ENCODE measurements at places on chromosomes 2 and 18. TPM values are rescaled to one million over a fixed set of nuclear protein-coding genes. Genes with fewer than 3 reads are reported as not detected.

CD302 gene
- polyA plus RNA-seq, result 44.1 TPM

EML6 gene
- 10.9 TPM for polyA plus RNA-seq

ASIC4 gene
- 16.3 TPM for polyA plus RNA-seq

VSNL1 gene
- polyA plus RNA-seq, result 13.0 TPM

CHRNG gene
- not detected for polyA plus RNA-seq

SLC5A7 gene
- 0.51 TPM for polyA plus RNA-seq

RPRM gene
- 1.4 TPM for polyA plus RNA-seq

MDH1B gene
- polyA plus RNA-seq, result 1.5 TPM

MERTK gene
- polyA plus RNA-seq, result 95.2 TPM

OXER1 gene
- 11.2 TPM for polyA plus RNA-seq

GRB14 gene
- 152 TPM for polyA plus RNA-seq

TRABD2A gene
- polyA plus RNA-seq, result 0.29 TPM

DNA sequence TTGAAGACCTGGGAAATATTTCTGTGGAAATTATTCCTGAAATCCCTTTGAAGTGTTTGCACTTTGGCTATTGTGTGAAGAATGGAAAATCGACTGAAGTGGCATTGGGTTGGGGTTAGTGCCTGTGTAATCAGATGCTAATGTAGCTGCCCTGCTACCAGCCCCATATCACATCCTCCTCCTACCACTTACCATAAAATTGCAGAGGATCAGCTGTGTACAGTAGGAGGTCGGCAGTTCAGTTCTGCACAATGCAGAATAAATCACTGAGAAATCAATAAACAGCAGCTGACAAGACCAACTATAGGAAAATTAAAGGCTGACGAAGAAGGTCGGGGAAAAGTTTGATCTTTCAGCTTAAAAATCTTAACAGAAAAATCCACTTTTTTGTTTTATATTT lies 440.9 kb downstream of the PTPRM start:
- no peak for DNase-seq

DNA sequence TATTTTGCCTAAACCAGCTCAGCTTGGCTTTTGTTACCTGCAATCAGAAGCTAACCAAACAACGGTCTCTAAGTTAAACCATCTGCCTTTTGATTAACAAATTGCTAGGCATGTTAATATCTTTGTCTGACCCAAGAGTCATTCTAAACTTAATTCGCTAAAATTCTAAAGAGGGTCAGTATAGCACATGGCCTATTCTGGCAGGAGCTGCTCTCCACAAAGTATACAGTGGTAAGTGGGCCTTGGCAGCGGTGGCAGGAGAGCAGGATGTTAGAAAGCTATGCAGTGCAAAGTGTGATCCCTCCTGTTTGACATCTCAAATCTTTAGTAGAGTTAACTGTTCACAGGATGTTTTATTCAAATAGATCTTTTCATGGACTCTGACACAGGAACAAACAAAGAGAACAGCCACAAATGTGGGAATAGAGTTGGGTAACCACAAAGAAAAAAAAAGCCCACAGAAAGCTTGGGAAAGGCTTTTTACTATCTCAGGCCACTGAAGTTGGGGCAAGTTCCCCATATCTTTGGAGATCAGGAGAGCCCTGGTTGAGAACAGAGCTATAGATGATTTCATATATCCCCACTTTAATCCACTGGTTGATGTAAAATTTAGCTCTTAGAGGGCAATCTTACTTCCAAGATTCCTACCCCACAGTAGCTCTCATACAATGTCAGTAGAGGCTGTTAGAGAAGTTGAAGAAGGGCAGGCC lies 10.6 kb downstream of the CFAP210 start:
- no peak for DNase-seq

DNA sequence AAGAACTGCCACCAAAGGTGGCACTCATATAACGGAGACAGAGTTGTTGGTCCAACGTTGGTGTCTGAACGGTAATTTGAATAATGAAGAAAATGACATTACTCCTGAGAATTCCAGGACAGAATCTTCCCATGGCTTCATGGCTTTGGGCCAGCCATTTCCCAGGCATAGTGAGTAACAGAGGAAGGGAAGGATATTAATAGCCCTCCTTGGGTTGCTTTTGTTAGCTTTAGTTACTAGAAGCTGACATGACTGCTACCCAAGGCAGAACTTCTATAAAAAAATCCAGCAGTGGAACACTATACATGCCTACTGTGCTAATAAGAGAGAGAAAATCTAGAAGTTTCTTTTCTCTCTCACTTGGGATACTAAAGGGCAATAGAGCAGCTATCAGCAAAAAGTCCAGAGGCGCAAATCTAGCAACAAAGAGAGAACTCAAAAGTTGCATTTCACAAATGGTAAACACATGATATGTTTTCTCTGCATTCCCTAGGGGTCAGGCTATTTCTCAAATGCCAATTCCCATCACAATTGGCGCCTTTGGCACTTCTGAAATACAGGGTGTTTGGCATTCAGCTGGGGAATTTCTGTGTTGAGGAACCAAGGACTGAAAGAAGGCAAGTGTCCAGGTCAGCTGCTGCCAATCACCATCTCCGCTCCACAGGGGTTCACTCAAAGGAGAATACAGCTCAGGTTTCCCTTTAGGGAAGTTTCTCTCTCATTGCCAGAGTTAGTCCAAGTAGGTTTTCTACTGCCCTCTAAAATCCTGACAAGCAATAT lies 160.8 kb upstream of the KYNU start:
- peak; percentile 23 for DNase-seq

- DNase-seq, result peak; percentile 29
Measured at GRCh38 chr18:76875390-76876325, 53.3 kb downstream of the ZNF236 start.

DNA sequence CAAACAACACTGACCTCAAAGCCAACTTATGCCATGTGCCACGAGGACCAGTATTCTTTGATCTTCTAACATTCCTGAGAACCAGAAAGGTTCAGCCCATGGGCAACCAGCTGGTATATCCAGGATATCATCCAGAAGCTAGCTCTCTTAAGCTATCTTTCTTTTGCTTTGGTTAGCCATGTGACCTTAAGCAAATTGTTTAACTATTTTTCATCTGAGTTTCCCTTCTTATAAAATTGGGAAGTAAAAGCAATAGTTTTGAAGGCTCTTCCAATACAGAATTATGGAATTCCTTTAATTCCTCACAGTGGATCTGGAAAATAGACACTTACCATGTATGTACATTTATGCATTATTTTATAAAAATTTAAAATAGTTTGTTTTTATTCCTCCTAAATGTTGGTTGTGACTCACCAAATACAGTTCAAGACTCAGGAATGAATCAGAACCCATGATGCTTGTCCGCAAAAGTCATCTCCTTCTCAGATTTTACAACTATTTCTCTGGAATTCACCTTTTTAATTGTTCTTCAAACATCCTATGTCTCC lies 435.7 kb downstream of the ZEB2 start:
- no peak for DNase-seq

GRCh38 chr2:149059822-149060221 lies 21.3 kb downstream of the LYPD6B start:
- DNase-seq, result no peak

GRCh38 chr2:48715956-48716355 lies 39.6 kb downstream of the LHCGR start:
- DNase-seq, result no peak

DNA sequence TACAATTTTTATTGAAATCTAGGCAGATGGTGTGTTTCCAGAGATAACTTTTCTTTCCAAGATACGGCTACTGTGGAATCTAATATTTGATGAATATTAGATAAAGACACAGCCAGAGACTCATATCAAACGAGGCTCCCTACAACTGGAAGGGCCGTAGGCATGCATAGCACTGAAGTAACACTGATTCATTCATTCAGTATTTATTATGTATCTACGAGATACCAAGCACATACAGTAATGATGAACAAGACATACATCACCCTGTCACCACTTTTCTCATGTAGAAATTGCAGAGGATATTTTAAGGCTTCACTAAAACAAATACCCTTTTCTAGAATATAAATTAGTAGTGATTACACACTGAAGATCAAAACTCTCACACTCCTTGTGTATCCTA lies 74.5 kb downstream of the KCTD18 start:
- DNase-seq, result no peak

- no peak for DNase-seq
Measured at GRCh38 chr2:205646680-205647079, 35.6 kb upstream of the NRP2 start.

GRCh38 chr18:47953471-47953931 lies 23.0 kb upstream of the SMAD2 start:
- DNase-seq, result peak; percentile 35

DNA sequence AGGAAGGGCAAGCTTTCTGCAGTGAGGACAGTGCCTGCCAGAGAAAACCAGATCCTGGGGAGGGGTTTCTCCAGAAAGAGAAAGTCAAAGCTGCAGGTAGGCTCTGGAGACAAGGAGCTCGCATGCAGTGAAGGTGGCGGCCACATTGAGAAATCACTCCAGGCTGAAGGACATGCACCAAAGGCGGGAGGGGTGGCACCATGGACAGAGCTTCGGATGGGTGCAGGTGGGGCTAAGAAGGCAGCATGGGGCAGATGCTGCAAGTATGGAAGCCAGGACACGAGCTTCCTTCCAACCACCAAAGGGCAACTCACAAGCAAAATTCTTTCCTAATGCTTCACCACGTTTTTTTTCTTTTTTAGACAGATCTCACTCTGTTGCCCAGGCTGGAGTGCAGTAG lies 104.4 kb upstream of the SLC35G4 start:
- no peak for DNase-seq
